ENCODE measurements at places on chromosomes 16 and 17.

DNA sequence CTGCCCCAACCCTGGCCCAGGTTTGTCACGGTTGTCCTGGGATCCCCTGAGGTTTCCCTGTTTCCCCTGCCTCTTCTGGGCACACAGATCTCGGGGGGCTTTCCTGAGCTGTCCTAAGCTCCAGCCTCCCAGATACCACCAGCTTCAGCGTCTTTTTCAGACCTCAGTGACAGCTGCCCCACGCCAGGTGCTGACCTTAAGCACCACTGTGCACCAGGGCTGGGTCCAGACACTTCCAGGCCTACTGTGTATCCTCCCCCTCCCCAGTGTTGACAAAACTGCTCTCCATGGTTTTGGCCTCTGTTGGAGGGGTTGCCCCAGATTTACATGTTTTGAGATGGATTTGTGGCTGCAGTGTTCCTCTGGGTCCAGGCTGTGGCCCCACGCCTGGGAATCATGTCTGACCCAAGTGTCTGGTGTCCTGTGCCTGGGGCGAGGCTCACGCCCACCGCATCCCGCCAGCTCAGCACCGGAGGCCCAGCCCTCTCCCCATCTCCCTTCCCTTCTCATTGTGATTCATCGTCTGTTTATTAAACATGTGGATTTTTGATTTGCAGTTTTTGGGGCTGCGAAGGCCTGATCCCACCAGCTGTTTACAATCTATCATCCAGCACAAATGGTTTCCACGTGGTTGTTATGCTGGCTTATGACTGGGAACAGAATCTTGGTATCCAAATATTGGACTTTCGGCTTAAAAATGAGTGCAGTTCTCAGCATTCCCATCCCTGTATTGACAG is 82.1 kb downstream of the METRNL start:
- no peak for DNase-seq

DNA sequence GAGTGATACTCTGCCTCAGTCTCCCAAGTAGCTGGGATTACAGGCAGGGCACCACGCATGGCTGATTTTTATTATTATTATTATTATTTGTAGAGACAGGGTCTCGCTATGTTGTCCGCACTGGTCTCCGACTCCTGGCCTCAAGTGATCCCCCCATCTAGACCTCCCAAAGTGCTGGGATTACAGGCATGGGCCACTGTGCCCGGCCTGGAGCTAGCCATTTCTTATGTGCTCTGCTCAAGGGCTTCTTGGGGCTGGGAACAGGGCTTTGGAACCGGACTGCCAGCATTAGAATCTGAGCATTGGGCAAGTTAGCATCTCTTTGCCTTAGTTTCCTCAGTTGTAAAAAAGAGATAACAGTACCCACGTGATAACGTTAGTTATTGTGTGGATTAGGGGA is 111.3 kb downstream of the C16orf78 start:
- no peak for DNase-seq

- DNase-seq, result no peak
These were observed 5.3 kb upstream of the HEXD start for GRCh38 chr17:82412535-82413520.

GRCh38 chr17:65441053-65441605 is 120.3 kb downstream of the AXIN2 start:
- no peak for DNase-seq

GRCh38 chr17:75144816-75145512 is 9.3 kb downstream of the JPT1 start:
- DNase-seq, result no peak

DNA sequence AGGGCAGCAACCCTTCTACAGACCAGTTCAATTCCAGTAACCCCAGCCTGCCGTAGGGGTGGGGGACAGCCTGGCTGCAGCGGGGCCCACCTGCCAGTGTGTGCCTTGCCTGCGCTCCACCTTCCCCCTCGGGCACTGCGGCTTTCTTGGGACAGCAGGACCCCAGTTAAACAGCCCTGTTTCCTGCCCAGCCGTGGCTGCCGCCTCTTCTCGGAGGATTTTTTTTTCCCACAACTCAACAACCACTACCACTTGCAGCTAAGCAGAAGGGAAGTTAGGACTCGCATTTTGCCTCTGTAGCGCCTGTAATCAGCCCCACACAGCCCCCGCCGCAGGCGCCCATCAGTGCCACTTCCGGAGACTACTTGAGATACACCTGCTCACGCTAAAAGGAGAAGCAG is 76.1 kb downstream of the RAI1 start:
- DNase-seq, result peak; percentile 69

DNA sequence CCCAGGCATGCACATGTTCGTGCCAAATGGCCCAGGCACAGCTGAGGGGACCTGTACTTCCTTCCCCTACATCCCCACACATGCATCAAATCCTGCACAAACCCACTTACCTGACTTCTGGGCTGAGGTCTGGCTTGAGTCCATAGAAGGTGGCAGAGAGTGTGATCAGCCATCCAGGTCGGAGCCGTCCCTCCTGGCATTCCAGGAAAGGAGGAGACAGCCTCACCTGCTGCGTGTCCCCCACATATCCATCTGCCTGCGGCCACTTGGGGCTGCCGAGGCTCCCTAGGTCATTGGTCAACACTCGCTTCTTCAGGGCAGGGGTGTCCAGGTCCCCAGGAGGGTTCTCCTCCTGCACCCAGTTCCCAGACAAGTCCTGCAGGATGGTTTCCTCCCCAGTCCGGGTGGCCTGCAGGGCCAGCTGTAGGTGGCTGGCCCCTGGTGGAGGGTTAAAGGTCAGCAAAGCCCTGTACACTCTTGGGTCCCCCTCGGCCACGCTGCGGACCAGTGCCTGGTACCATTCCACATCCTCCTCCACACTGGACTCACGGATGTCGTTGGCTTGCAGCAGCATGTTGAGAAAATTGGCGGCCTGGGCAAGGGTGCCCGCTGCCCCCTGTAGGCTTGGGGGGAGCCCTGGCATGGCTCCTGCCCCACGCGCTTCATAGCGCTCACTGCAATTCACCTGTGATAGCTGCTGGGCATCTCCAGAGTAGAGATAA is 709 bp downstream of the GPR179 start:
- no peak for DNase-seq

DNA sequence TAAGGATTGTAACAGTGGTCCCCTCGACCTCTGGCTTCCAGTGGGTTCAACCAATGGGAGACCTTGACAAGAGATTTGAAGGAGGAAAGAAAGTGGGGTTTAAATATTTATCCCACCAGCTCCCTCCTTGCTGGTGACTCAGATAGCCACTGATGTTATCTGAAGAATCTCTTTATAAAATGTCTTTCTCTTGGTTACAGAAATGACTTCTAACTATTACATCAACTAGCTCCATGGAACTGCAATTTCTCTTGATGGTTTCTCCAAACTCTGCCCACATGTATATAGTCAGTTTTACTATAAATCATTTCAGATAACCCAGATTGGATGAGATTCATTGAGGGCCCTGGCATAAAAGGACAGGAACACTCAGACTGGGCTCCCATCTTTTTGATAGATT is 920.2 kb upstream of the SOX9 start:
- no peak for DNase-seq

GRCh38 chr17:48025904-48026501 is 11.6 kb downstream of the COPZ2 start:
- no peak for DNase-seq

GRCh38 chr16:71367241-71367976 is 8.9 kb downstream of the CALB2 start:
- DNase-seq, result peak; percentile 13

DNA sequence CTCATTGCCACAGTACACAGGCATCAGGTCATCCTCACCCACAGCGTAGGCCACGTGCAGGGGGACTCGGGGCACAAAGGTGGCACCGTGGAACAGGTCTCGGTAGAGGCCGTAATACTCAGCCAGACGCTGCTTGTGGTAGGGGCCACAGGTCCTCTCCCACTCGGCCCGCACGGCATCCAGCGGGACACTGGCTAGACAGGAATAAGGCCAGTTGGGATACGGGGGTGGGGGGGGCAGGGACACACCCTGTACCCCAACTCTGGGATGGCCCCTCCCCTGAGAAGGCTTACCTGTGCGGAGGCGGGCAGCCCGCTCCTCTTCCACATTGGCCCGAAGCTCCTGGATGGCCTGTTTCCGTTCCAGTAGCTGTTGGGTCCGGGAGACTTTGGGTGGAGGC is 3.0 kb downstream of the MRPL38 start:
- no peak for DNase-seq

- DNase-seq, result no peak
These were observed 37.2 kb upstream of the HOXB9 start for GRCh38 chr17:48663134-48663924.

Measured in CD4-positive, alpha-beta T cell treated with Interleukin-17A for 4 hours (primary cell).